ENCODE measurements at places on chromosomes 16 and 17.

DNA sequence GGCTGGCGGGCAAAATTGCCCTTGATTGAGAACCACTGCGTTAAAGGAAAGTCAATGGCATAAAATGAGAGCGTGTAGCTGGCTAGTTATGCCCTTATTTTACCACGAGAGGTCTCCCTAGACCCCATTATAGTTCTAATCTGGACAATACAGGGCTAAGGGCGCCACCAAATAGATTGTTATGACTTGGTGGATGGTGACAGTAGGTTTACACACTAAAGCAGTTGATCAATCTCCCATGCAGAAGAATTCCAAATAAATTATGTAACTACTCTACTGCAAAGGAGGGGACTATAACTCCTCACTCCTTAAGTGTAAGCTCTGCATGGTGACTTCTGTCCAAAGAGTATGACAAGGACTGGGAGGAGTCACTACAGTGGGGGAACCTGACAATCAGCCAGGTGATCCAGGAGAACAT, 20.4 kb upstream of the YPEL2 start:
- peak; percentile 82 for DNase-seq

- DNase-seq = peak; percentile 81
Observed at GRCh38 chr17:42067371-42068091, 17.1 kb upstream of the C17orf113 start.

GRCh38 chr17:81888988-81889595, 2.3 kb downstream of the ALYREF start:
- DNase-seq = no peak

DNA sequence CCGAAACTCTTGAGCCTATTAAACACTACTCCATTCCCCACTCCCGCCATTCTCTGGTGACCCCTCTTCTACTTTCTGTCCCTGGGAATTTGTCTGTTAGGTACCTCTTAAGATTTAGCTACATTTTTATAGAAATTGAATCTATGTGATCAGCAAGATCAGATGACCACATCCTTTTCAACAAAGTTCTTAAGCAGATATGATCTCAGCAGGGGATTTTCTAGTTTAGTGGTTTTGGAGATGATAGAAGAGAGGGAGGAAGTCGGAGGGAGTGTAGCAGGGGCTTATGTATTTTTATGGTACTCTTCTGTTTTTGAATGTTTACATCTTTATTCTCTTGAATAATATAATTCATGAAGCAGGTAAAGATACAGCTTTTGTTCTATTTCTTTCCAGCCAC, 40.8 kb downstream of the RPA1 start:
- DNase-seq = no peak

DNA sequence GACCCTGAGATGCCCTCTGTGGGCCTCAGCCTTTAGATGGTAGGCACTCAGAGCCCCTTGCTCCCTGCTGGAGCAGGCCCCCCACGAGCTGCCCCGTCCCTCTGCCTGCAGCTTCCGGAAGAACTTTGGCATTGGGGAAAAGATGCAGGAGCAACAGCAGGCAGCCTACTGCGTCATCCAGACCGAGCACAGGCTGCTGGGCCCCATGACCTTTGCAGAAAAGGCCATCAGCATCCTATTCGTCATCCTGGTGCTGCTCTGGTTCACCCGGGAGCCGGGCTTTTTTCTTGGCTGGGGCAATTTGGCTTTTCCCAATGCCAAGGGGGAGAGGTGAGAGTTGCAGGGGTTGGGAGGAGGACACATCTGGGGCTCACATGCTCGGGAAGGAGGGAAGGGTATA, 12.7 kb upstream of the FOXN1 start:
- DNase-seq = no peak

DNA sequence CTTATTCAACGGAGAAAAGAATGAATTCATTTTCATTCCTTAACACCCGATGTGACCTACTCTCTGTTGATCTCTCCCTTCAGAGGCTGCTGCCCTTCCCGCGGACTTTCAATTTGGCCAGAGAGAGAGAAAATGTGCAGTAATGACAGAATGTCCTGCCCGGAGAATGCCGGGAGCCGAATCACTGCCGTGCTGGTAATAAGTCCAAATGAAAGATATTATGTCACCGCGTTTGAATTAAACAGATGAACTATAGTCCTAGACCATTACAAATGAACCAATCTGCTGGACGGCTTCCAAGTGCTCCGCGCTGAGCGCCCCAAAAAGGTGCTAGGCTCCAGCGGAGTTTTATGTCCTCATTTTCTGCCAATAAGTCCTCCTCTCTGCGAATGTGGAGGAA, 14.7 kb upstream of the C16orf82 start:
- DNase-seq = no peak

DNA sequence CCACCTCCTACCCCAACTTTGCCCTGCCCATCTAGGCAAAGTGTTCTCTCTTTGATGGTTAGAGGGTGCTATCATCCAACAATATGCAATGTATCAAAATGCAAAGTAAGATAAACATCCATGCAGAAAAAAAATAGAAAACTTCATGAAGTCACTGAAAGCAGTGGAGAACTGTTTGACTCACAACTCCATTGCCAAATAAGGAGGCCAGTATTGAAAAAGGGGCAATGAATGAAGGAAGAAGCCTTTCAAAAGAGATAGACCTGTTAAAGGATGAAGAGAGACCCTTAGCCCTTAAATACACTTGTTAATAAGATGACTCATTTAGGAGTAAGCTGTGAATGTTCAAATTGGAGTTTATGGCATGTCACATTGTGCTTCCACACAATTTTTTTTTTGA, 13.0 kb downstream of the FA2H start:
- DNase-seq = no peak

DNA sequence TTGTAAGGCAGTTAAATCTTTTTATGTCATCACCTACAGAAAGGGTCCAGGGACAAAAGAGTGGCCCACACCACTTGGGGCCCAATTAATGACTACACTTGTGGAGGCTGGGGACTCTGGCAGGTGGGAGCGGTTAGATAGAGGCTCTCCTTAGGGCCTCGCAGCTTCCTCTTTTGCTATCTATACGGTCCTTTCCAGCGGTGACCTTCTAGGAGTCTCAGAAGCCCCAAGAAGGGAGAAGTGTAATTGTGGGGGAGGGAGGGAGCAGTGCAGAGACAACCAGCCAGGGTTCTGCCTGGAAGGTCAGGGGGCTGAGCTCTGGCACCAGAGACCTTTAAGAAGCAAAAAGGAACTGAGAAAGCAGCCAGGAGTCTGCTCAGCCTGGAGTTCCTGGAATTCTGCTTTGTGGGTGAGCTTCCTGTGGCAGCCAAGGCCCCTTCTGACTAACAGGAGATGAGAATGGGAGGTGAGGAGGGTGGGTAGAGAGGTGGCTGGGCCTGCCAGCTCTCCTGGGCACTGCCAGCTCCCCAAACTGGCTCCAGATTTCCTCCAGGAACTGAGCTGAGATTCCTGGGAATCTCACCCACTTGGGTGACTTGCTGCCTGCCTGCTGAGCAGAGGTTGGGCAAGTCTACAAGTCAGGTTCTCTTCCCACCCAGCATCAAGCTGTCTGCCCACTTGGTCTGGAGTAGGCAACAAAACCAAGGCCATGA, 16.3 kb upstream of the MAP3K14 start:
- DNase-seq = peak; percentile 32

- DNase-seq = no peak
Observed at GRCh38 chr16:1940273-1941161, 2.5 kb downstream of the MSRB1 start.

DNA sequence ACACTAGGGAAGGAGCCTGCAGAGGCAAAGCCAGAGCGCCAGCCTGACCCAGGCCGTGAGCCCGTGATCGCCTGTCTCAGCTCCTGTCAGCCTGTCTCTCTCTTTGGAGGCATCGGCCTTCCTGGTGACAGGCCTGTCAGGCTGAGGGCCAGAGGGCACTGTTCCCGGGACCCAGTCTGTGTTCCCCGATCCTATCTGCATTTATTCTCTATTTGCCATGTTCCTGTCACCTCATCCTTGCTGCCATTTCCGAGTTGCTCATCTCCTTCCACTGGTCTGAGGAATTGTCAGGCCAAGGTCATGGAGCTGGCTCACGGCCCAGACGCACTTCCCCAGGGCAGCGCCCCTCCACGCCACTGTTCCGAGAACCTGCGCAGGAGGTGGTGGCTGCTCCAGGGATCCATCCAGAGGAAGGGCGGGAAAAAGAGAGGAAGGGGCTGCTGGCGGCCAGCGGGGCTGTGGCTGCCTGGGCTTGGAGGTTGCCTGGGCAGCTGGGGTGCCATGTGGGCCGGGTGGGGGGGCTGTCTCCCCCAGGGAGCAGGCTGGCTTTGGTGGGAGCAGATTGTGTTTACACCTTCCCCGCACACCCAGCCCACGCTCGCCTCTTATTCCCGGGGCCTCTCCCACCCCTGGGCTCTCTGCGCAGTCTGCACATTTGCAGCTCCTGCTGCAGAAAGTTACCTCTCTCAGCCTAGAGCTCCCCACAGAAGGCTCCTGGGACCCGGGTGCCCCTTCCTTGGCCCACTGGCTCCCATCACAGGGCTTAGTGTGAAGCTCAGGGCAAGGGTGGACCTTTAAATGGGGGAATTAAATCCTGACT, 4.9 kb downstream of the PRCD start:
- no peak for DNase-seq

GRCh38 chr16:23949630-23950290, 114.0 kb downstream of the PRKCB start:
- DNase-seq = no peak

GRCh38 chr17:69539781-69540319, 125.4 kb downstream of the MAP2K6 start:
- no peak for DNase-seq

GRCh38 chr16:74472010-74472409, 50.7 kb upstream of the CLEC18B start:
- DNase-seq = no peak
